ENCODE measurements at places on chromosomes 7 and 10. TPM values are rescaled to one million over a fixed set of nuclear protein-coding genes. Genes with fewer than 3 reads are reported as not detected.

The SPAM1 gene
- total RNA-seq = not detected

The ZNF365 gene
- 2.8 TPM for total RNA-seq

The FKBP6 gene
- total RNA-seq = not detected

The IGF2BP3 gene
- 12.8 TPM for total RNA-seq

The NOC3L gene
- total RNA-seq = 19.3 TPM

The KIAA1549 gene
- 1.4 TPM for total RNA-seq

The MRLN gene
- total RNA-seq = not detected

The NANOS1 gene
- total RNA-seq = 0.14 TPM

The EPDR1 gene
- 112 TPM for total RNA-seq

Data from smooth muscle cell of bladder (primary cell).